ENCODE measurements at places on chromosomes 4 and X.

GRCh38 chr4:175561696-175562095 is 250.4 kb downstream of the GPM6A start:
- no peak for DNase-seq

DNA sequence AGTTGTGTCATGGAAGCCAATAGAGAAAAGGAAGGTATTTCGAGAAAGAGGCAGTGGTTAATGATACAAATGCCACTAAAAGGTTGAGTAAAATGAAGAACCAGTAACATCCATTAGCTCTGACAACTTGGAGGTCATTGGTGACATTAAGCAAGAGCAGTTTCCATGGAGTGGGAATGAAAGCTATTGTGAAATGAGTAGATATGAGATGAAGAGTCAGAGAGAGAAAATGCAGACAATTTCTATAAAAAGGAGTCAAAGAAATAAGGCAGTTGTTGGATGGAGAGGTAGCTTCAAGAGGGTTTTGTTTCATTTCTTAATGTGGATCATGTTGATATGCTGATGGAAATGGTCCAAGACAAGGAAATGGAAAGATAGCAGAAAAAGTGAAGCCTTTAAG is 9.6 kb upstream of the AMTN start:
- DNase-seq = no peak

GRCh38 chrX:16469870-16470269 is 180.1 kb upstream of the S100G start:
- DNase-seq = no peak

DNA sequence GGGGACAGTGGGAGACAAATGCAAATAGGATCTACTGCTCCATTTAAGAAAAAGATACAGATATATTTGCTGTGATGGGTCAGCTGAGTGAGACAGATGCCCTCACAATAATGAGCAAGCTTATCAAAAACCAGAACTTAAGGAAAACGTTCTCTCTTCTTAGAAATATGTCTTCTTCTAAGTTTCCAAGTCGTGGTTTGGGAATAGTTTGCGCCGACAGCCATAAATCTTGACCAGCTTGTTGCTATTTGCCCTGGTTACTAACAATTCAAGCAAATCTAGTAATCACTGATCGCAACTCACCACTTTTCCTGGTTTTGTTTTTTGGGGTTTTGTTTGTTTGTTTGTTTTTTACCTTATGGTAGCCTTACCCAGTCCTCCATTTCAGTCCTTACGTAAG is 67.6 kb upstream of the GUCY1A1 start:
- DNase-seq = no peak

GRCh38 chrX:53713987-53714579 is 27.6 kb upstream of the HUWE1 start:
- no peak for DNase-seq

- DNase-seq = no peak
These were observed 168.7 kb downstream of the ANTXR2 start for GRCh38 chr4:79904331-79904730.

GRCh38 chr4:65170768-65171514 is 499.3 kb downstream of the EPHA5 start:
- no peak for DNase-seq

DNA sequence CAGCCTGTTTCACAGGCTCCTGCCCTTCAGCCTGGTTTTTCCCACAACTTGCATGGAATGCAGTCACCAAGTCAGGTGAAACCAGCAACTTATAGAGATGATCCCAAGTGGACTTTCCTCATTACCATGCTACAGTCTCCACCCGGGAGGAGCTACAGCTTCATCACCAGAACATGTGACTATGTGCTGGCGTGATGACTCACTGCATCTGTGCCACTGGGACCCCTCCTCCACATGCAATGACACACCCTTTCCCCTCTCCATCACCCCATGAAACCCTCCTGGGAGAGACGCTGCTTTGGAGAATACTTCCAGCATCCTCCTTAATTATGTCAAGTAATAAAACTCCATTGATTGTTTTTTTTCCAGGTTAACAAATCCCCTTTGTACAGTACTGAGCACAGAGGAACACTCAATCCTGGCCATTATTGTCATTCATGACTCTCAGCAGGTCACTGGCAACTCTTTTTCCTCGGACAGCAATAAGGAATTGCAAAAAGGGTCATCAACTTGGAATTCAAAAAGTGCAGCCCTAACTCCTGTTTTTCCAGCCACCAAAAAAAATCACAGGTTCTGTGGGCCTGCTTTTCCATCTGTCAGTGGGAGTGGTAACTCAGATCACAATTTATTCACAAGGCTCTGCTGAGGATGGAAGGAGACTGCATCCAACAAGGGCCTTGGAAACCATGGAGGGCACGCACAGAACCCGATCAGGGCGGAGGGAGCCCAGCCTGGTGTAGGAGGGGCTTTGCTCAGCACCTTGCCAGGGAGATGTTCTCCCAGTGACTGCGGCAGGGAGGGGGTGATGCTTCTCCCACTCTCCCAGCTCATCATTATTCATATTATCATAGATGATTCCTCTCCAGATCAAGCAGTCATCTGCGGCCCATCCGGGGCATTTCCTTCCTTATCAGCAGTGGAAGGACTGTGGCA is 17.4 kb downstream of the QDPR start:
- DNase-seq = no peak

- no peak for DNase-seq
These were observed 28.1 kb upstream of the HS6ST2 start for GRCh38 chrX:132986556-132986955.

GRCh38 chrX:134883137-134883700 is 107.6 kb upstream of the SMIM10 start:
- DNase-seq = no peak

DNA sequence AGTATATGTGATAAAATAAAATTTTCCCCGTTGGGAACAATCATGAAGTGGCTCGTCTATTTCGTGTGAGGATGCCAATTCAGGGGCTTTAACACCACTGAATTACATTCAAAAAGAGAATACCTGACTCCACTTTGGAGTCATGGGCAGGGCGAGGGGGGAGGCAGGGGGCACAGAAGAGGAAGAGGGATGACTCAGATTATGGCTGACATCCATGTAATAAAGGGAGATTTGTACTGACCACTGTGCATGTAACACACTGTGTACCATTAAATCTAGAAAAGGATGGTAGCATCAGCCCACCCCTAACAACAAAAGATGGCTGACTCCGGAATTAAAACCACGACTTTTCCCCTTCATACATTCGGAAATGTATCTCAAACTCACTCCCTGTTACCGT is 1.3 kb downstream of the SLC9A7 start:
- DNase-seq = no peak

GRCh38 chr4:169861593-169861992 is 103.8 kb upstream of the HPF1 start:
- no peak for DNase-seq

DNA sequence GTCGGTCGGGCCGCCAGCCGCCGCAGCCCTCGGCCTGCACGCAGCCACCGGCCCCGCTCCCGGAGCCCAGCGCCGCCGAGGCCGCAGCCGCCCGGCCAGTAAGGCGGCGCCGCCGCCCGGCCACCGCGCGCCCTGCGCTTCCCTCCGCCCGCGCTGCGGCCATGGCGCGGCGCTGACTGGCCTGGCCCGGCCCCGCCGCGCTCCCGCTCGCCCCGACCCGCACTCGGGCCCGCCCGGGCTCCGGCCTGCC is 213 bp downstream of the NFKB1 start:
- DNase-seq = no peak

DNA sequence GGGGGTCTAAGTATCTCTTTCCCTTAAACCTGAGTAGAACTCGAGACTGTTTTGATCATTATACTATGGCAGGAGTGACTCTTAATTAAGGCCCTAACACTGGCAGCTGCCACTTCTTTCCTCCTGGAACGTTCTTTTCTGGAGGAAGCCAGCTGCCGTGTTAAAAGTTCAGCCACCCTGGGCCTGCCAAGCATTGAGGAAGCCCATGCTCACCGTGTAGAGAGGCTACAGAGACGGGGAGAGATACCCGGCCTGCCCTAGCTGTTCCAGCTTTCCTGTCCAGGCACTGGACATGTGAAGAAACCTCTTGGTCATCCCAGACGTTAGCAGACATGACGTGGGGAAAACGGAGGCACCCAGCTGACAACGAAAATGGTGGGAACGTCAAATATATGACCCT is 274.1 kb downstream of the ARHGAP10 start:
- no peak for DNase-seq

GRCh38 chrX:85619962-85620361 is 240.5 kb upstream of the POF1B start:
- no peak for DNase-seq

GRCh38 chr4:34422472-34423175 is 1821.7 kb downstream of the ARAP2 start:
- no peak for DNase-seq

DNA sequence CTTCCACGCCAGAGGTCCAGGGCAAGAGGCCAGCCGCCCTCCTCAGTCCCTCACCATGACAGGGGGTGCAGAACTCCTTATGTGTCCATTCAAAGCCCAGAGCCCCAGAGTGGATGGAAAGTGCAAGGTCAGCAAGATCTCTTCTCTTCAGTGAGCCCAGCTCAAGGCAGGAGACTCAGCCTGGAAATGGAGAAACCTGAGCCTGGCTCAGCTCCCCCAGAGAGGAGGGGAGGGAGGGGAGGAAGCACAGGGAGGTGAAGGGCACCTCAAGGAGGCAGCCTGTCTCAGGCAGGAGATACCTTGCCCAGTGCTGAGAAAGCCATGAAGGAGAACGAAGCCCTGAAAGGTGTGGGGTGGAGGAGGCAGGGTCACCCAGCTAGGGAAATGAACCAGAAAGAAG is 121.8 kb upstream of the PJA1 start:
- no peak for DNase-seq

GRCh38 chrX:108420481-108420880 is 17.7 kb downstream of the COL4A6 start:
- DNase-seq = no peak

DNA sequence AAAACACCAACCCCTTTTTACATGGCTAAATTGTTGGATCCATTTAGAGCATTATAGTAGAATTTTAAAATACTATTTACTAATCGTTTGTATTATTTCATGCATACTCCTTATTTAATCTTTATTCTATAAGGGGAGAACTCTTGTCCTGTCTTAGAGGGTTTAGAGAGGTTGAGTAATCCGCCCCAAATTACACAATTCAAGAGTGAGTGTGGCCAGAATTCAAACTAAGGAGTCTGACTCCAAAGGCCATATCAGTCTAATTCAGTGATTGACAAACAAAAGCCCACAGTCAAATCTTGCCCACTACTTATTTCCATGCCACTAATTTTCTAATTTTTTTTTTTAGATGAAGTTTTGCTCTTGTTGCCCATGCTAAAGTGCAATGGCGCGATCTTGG is 33.7 kb upstream of the NEIL3 start:
- no peak for DNase-seq

DNA sequence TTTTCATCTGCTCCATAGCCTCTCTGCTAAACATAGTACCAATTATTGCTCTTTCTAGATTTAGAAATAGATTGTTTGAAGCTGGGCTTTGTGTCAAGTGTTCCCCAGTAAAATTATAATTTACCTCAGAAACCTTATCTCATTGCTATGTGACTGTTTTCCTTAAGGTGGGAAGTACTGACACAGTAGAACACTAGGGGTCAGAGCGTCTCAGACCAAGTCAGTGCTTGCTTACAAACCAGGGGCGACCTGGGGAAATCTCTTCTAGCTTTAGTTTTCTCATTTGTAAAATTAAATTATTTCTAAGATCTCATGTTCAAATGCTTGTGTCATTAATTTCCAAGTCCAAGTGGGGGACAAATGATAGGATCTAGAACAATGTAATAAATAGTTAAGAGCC is 360.4 kb downstream of the RAPGEF2 start:
- DNase-seq = no peak

DNA sequence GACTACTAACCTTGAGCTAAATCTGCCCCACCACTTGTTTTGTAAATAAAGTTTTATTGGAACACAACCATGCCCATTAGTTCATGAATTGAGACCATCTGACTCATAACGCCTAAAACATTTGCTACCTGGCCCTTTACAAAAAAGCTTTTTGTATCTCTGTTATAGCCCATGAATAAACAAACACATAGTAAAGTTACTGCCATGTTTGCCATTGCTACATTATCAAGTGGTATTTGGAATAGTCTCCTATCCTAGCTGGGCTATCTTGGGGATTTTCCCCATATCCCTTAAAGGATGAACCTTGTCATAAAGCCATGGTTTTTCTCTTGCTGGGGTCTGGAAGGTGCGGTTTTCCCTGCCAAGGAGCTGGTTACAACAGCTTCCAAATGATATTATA is 112.3 kb downstream of the FAM9B start:
- no peak for DNase-seq

- no peak for DNase-seq
These were observed 9.1 kb downstream of the NSG1 start for GRCh38 chr4:4395849-4396627.

GRCh38 chr4:5887011-5887360 is 5.9 kb downstream of the CRMP1 start:
- DNase-seq = no peak

DNA sequence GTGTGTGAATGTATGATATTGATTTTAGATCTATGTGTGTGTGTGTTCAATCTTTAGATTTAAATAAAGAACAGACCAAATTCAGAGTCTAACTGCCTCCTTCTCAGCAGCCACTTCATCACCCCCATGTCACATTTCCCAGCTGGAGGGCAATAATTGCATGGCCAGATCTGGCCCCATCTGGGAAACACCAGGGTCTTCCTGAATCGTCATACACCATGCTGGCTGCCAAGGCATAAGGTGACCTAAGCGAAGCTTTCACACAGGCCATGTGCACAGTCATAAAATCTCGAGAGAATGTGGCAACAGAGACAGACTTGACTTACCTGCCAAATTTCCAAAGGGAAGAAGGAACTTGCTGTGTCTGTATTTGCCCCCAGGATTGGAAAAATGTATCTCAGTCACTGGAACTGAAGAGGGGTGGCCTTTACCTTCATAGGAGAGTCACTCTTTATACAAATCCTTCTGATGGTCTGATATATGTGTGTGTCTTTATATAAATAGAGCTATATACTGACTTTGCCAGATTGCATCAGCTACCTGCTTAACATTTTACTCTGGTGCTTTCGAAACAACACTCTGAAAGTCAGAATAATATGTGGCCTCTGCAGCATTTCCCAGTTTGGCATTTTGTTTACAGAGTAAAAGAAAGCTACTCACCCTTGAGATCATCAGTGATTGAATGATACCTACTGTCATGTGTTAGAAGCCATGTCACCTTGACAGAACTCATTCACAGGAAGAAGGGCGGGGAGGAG is at the start of gene PLAC1:
Gene PLAC1 (minus strand): TSS at position 470 of the 758 bp plus-strand sequence. CDS start 91,789 bp downstream, outside the sequence.
- DNase-seq = no peak

DNA sequence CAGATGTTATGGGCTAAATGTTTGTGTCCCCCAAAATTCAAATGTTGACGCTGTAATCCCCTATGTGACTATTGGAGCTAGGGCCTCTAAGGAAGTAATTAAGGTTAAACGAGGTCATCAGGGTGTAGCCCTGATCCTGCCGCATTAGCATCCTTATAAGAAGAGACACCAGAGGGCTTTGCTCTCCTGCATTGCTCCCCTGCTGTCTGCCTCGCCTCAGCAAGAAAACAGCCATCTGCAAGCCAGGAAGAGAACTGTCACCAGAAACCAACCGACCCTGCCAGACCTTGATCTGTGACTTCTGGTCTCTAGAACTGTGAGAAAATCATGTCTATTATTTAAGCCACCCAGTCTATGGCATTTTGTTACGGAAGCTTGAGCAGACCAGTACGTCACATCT is 331.9 kb downstream of the DCTD start:
- DNase-seq = no peak
